ENCODE measurements at places on chromosomes 13 and 19.

GRCh38 chr13:95003019-95003813, 290.9 kb upstream of the SOX21 start:
- DNase-seq, result no peak

- DNase-seq, result no peak
These were observed 114.2 kb upstream of the CLDN10 start for GRCh38 chr13:95438297-95438696.

GRCh38 chr13:102226591-102226990, 175.3 kb downstream of the FGF14 start:
- no peak for DNase-seq

DNA sequence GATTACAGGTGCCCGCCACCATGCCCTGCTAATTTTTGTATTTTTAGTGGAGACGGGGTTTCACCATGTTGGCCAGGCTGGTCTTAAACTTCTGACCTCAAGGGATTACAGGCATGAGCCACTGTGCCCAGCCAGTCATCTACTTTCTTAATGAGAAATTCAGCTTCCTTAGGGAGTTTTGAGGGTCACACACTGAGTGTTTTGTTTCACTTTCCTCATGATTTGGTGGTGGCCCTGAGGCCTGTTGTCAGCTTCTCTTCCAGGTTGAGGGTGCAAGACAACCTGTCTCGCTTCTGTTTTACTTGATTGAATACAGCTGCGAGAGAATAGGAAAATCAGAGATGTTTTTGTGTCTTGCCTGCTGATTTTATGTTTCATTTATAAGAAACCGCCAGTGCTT, 9.9 kb downstream of the FRY start:
- DNase-seq, result no peak

DNA sequence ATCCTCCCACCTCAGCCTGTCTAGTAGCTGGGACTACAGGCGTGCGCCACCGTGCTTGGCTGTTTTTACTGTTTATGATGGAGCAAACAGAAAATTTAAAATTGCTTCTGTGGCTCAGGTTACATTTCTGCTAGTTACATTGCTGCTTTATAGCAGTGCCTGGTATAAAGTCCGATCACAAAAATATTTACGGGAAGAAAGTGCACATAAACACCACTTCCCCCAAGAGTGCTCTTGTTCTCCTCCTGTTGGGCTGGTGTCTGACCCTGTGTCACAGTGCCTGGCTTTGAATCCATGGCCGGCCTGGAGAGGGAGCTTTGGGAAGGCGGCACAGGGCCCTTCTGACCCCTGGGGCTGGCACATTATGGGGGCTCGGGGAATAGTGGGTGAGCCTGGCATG, 11.9 kb downstream of the PRKACA start:
- no peak for DNase-seq

- DNase-seq, result no peak
These were observed 39.2 kb downstream of the GATAD2A start for GRCh38 chr19:19444681-19445155.

DNA sequence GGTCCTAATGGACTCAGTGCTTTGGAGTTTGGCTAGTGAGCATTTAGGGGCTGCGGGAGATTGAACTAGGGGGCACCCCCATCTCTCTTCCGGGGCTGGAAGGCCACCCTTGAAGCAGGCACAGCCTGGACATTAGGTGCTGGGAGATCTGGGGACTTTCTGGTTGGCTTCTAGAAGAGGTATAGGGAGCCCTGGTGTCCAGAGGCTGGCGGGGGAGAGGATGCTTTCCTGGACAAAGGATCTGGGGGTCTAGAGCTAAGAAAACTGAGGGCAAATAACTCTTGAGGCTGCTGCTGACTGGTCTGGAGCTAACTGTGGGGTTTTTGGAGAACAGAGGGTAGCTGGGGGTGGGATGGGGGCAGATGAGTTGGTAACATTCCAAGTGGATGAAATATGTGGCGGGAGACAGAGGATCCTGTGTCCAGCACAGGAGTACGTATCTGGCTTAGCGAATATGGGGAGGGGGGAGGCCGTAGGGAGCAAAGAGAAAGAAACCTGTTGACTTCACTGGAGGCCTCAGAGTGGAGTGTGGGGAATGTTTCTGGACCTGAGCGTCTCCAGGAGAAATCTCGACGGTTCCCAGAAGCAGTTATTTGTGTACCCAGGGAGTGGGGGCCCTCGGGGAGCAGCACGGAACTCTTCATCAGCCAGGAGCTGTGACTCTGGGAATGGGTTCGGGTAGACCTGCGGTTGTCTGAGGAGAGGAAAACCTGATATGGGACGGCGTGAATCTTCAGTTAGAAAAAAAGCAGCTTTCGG, 1.4 kb downstream of the HNRNPUL1 start:
- peak; percentile 39 for DNase-seq

DNA sequence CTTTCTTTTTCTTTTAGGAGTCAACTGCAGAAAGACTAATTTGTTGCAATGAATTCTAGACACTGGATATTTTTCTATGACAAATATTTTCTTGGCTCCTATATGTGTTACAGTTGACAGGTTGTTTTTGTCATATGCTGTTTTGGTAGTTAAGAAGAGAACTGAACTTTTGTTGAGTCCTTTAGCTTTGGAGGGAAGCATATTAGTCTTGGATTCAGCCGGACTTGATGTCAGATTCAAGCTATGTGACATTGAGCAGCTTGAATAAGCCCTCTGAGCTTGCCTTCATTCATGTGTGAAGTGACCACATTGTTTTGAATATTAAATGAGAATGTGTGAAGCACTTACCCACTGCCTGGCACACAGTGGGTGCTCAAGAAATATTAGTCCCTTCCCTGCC, 181.9 kb upstream of the RNF113B start:
- DNase-seq, result no peak

DNA sequence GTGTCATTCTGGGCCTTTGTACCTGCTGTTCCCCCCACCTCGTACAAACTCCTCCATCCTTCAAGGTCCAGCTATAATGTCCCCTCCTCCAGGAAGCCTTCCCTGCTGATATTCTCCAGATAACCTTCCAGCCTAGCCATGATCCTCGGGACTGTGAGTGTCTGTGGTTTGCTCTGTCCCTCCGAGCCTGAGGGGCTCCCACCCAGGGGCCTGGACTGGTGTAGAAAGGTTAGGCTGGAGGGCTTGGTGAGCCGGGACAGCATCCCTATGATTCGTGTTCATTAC, 2.9 kb upstream of the COMP start:
- no peak for DNase-seq

DNA sequence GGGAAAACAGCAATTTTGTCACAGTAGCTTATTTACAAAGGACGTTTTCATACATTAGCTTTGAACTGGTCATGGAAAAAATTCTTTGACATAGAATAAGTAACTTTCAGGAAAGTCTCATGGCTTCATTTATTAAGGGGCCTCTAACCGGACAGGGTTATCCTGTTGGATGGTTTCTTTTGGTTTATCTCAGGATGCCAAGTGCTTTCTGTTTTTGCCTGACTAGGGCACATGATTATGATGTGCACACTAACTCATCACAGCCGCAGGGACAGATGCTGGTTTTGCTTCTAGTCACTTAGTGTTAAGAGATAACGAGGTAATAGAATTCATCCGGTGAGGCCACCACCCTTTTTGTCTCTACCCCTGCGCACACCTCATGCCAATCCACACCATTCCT, 53.0 kb downstream of the TGDS start:
- no peak for DNase-seq

- no peak for DNase-seq
These were observed 147.2 kb upstream of the ZNF507 start for GRCh38 chr19:32197896-32198882.

Data from activated T-cell treated with anti-CD3 and anti-CD28 coated beads, Interleukin-2, amount 50 U/mL, for 1 hour (primary cell).